ENCODE measurements at places on chromosomes 12 and 14.

- no peak for DNase-seq
Measured at GRCh38 chr14:79383475-79383874, 827.8 kb downstream of the DIO2 start.

- DNase-seq, result no peak
Measured at GRCh38 chr12:22335794-22336166, 1.3 kb upstream of the ST8SIA1 start.

DNA sequence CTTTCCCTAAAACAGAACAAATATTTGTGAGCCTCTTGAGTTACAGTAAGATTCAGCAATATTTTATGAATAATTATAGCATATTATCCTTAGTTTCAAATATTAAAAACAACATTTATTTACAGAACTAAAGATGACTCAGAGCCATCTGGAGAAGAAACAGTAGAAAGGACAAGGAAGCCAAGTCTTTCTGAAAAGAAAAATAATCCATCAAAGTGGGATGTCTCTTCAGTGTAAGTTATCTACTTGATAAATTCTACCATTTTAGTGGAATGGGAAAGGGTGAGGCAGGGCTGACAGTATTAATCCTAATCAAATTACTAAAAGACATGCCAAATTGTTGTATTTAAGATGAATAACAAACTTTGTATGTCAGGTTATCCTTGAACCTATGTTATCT, 88.1 kb downstream of the DNAI7 start:
- DNase-seq, result no peak

DNA sequence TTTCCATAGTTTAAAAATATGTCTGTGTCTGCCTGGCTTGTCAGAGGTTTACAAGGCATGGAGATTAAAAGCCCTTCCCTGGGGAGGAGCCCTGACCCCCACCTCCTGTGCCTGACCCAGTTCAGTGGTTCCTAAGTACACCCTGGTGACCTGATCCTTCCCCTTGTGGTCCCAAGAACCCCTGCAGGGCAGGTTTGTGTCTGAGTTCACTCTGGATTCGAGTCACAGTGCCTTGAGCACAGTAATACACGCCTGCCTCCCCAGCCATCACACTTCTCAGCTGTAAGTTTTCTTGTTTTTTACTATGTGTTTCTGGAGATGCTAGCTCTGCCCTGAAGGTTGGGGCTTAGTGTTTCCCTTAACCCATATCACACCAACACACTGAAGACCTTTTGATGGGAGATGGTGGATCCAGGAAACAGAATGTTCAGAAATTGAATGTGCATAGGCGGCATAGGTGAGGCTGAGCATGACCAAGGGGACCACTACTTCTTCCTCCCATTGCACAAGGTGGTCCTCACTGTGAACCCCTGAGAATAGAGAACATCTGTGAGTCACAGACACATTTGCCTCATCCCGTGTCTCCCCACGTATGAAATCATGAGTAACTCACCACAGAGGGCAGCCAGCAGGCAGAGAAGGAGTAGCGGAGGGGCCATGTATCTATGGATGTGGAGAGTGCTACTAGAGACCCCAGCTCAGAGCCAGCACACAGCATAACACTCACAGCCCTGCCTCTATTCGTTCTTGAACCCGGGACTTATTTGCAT, 962.9 kb downstream of the TMEM121 start:
- DNase-seq, result no peak

GRCh38 chr14:30790827-30791226, 83.5 kb upstream of the COCH start:
- DNase-seq, result no peak

DNA sequence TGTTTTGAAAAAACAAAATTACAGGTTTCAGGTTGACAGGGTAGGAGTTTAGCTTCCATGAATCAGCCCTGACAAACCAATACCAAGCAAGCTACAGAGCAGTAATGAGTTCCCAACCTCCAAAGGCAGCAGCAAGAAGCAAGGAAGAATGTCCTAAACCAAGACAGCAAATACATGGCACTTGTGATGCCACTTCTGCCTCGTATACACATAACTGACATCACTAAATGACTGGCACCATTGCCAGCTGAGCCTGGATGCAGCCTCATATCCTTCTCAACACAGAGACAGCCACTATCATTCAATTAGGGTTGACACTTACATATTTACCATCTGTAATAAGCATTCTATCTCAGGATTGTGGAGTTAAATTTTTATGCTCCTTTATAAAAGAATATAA, 35.0 kb upstream of the MDM1 start:
- DNase-seq, result no peak

- peak; percentile 20 for DNase-seq
Measured at GRCh38 chr14:54344445-54344844, 52.4 kb upstream of the CDKN3 start.

GRCh38 chr12:21434699-21435098, 2.8 kb upstream of the PYROXD1 start:
- DNase-seq, result peak; percentile 11
